CD4-positive, alpha-beta T cell treated with Interleukin-1 beta for 1 hour (primary cell): ENCODE measurements at places on chromosomes 1 and 21.

- no peak for DNase-seq
These were observed 926 bp upstream of the SH3D21 start for GRCh38 chr1:36304970-36305914.

DNA sequence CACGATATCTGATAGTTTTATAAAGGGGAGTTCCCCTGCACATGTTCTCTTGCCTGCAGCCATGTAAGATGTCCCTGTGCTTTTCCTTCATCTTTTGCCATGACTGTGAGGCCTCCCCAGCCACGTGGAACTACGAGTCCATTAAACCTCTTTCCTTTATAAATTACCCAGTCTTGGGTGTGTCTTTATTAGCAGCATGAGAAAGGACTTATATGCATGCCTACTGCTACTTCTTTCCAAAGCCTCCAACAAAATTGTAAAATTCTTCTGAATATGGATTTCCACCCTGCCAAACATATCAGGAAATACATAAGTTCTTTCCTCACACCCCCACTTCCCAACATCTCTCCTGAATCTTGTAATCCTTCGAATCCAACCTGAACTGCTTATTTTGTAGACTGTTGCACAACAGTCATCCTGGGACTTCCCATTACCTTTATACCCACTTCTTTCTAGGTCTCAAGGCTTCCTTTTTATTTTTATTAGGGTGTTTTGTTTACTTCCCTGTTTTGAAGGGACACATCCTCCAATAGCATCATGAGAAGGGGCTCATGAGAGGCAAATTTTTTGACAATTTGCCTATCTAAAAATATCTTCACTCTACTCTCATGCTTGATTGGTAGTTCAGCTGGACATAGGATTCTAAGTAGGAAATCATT is 67.5 kb upstream of the MUTYH start:
- DNase-seq, result no peak

DNA sequence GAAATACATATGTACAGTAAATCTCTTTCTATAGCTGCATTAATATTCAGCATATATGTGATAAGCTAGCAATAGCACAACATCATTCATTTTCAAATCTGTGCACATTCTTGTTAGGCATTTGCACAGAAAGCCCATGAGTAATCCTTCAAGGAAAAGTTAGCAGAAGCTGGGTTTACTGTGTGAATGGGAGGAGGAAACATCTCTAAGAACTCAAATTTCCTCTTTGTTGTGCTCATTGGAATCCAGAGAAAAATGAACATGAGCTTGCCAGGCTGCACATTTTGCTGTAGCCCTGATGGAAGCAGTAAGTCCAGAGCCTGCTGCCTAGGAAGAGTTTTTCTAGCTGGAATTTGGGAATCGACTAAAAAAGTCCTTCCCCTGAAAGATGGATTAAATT is 214.2 kb upstream of the FOXD3 start:
- no peak for DNase-seq

DNA sequence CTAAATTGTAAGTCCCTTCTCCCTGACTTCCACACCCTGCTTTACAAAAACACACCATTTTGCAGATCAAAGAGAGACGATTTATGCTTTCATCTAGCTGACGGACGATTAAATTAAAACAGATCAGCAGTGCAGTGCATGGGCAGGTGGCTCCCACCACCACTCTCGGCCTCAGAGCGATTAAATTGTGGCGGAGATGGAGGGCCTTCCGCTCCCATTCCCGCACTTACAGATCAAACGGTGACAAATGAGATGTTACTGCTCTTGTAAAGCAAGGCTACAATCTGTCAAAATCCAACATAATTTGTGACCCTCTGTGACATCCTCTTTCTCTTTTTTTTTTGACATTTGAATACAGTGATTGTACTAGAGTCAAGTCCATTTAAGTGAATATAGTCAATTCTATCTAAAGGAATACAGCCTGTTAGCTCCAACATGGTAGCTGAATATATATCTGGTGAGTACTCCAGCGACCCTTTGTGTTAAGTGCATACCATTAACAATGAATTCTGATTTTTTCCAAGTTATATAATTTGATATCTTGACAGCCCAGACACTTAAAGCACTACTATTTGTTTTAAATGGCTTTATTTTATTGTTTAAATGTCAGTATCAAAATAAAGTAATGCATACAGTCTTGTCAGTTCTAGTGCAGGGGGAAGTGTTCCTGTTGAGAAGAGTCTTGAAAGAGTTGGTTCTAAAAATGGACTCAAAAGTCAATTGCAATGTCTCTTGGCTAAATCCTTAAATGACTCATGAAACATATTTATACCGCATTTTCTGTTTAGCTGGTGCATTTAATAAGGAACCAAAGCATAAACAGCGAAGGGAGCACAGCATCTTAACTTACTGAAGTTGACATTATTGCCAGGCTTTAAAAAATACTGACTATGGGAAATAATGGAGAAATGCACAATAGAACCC is 109.0 kb downstream of the ESRRG start:
- no peak for DNase-seq

GRCh38 chr1:245158913-245159312 is 4.1 kb downstream of the KIF26B start:
- DNase-seq, result no peak

GRCh38 chr21:22120616-22121266 is 1122.5 kb downstream of the NCAM2 start:
- DNase-seq, result no peak

DNA sequence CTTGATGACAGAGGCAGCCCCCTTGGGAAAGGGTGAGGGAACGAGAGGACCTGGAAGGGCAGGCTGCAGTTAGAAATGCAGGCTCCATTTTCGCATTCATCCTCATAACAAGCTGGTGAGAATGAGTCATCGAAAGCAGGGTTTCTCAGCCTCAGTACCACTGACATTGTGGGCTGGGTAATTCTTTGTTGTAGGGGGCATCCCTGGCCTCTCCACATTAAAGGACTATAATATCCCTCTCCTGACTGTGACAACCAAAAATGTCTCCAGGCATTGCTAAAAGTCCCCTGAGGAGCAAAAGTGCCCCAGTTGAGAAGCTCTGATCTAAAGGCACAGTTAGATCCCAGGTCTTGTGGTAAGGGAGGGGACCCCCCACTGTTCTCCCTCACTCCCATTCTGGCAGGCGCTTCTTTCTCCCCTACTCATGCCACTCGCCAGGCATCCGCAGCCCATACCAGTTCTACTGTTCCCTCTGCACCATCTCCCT is 20.4 kb downstream of the KCNN3 start:
- no peak for DNase-seq

DNA sequence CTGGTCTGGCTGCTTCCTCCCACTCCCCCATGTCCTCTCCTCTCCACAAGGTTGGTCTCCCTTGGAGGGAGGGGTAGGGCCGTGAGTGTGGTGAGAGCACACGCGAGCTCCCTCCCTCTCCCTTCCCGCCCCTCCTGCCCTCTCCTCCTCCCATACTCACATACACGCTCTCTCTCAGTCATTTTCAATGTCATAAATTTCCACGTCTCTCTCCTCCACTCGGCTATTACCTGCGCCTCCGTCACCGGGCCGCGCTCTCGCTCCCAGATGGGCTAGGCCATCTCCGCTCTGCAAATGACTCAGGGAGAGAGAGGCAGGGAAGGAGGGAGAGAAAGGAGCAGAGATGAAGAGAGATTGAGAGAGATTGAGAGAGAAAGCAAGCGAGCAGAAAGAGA is 36.7 kb upstream of the DMBX1 start:
- DNase-seq, result no peak

DNA sequence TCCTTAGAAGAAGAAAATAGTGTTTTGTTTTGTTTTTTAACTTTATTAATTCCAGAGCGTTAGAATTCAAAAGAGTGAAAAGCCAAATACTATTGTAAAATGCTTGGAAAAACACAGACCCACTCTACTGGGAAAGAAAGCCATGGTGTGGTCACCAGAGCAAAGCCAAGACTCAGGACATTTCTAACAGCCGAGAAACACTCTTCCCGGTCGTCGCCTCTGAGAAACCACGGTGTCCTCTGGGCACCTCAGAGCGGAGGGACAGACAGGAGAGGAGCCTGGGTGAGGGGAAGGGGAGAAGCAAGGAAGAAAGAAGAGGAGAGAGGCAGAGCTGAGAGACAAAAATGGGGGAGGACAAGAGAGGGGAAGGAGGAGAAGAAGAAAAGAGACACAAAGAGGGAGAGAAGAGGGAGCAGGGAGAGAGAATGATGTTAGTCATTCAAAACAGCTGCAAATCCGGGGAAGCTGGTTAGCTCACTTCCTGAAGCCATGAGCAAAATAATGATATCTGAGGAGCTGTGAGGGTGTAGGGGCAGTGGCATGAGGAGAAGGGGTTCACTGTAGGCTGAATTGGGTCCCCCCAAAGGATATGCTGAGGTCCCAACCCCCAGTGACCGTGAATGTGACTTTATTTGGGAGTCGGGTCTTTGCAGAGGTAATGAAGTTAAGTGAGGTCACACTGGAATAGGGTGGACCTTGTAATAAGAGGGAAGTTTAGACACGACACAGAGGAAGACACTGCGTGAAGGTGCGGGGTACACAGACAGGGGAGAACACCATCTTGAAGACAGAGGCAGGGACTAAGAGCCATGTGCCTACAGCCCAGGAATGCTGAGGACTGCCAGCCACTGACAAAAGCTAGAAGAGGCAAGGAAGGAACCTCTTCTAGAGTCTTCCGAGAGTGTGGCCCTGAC is 58.2 kb upstream of the DMRTB1 start:
- DNase-seq, result no peak

DNA sequence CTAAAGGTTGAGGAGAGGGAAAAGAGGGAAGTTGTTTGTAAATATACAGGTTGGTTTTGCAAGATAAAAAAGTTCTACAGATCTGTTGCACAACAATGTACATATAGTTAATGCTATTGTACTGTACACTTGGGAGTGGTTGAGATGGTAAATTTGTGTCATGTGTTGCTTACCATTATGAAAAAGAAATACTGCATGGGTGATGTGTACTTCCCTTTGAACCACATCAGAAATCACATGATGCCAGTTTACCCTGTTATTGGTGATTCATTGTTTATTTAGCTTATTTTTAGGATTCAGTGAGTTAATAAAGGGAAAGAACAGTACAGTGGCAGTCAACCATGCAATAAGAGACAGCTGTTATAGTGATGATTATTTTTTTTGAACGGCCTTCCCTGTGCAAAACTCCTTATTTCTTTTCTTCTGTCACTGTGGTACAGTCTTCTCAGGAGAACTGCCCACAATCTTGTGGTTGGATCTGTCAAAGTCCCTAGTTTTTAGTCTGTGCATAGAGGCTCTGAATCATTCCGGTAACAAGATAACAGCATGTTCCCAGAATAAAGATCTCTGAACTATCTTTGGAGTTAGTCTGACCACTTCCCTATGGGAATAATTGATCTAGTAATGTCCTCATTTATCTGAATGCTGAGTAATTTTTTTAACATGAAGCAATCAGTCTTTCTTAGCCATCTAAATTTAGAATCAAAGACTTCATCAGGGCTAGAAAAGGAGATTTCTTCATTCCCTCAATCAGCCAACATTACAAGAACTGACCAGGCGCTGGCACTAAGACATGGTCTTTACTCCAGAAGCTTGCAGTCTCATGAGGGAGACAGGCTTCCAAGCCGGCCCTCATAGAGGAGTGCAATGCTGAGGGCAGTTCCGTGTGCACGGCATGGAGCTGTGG is 84.2 kb downstream of the SH3GLB1 start:
- no peak for DNase-seq

- DNase-seq, result no peak
These were observed 131.6 kb downstream of the PTGER3 start for GRCh38 chr1:70916034-70916427.

DNA sequence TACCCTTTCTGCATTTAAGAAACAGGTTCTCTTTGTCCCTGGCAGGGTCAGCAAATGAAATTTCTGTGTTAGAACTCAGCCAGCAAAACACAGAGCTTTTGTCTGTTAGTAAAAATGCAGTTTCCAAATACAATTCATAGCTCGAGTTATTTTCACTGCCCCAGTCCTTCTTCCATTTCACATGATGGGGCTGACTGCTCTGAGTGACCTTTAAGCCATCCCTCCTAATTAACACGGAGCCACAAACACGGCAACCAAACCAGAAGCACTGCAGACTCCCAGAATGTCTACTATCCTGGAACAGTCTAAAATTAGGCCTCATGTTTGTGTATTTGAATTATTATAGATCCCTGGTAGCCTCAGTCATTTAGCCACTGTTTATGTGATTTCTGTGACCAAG is 99.1 kb upstream of the RGS4 start:
- no peak for DNase-seq
